Karpas-422 (cell line): ENCODE measurements at places on chromosomes 12 and 14.
A peak's percentile ranks its signal among the peaks of the same experiment; 100 is the strongest.

DNA sequence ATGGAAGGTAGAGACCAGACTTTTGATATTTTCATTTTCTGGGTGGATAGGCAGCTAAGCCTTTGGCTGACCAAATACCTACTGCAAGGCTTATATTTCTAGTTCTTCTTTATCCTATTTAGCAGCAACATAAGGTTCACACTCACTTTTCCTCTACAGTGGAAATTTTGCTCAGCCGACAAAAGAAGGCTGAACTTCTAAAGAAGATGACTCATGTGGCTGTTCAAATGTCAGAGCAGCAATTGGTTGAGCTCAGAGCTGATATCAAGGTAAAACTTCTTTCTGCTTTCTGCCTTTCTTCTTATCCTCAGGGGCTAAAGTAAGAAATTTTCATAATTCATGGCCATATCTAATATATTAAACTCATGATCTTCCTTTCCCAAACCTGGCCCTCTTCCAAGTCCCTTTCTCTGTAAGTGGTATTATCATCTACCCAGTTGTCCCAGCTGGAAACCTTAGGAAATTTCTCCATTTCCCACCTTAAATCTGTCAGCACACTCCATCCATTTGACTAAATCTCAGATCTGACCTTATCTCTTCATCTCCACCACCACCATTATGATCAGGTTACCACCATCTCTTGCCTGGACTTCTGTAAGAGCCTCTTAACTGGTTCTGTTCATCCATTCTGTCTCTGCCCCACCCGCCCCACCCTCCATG lies 19.8 kb upstream of the KCNH3 start:
- DNase-seq = no peak

DNA sequence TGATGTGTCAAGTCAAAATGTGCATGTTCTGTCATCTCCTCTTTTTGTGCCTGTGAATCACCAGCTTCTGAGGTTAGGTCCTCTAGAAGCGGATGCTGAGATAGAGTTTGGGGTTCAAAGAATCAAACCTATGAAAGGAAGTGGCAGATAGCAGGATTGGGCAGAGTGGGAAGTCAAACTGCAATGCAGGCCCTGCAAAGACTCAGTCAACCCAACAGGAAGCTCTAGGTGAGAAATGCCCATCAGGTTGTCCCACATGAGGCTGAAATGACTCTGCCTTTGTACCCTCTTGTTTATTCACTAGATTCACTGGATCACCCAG lies 4.5 kb upstream of the MIA2 start:
- DNase-seq = no peak

DNA sequence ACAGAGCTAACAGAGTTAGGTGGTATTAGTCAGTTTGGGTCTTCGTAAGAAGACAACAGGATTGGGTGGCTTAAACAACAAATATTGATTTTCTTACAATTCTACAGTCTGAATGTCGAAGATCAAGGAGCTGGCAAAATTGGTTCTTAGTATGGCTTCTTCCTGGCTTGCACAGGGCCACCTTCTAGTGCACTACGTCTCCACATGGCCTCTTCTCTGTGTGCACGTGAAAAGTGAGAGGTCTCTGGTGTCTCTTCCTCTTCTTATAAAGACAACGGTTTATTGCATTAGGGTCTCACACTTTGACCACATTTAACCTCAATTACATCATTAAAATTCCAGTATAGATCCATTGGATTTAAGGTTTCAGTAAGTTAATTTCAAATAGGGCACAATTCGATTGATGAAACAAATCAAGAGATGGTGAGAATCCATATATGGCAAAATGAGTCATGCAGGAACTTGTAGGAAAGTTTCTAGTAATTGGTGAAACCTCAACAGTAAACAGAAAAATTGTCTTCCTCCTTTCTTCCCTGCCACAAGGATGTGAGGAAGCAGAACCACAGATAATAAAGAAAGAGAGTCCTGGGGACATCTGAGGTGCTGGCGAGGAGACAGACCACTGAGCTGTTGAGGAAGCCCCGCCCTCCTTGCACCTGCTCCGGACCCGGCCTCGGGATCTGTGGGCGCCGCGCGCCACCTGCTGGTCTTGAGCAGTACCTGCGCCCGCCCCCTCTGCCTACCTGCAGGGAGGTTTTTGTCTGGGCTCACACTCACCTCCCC lies 846.7 kb downstream of the TMEM121 start:
- DNase-seq = peak; percentile 83

GRCh38 chr14:102883089-102883541 lies 39.3 kb upstream of the AMN start:
- DNase-seq = no peak

DNA sequence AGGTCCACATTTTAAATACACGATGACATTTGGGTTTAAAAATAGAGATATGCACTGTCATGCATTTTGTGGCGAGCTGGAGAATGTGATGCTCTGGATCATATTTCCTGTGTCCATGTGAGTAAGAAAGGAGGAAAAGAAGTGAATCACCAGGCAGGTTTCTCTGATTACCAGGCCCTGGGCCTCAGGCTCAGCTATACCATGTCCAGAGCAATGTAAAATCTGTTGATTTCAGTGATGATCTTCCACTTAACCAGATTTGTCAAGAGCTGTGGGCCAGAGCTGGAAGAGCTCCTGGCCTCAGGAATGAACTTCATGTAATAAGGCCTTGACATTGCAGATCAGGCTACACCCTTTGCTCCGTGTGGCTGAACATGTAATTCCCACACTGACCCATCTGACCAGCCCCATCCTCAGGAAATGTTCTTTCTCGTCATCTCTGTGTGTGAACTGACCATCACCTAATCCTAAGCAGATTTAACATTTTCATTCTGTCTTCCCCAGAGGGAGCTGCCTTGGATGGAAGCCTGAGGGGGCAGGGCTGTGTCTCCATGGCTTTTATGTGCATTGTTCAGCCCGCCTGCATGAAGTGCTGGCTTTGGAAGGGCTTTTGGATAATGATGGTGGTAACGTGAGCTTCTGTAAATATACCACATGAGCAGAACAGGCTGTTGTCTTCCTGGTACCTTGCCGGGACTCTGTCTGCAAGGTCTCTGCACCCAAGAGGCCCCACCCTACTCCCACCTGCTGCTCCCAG lies 54.5 kb downstream of the CRACR2A start:
- no peak for DNase-seq

GRCh38 chr12:17148706-17149105 lies 542.7 kb upstream of the LMO3 start:
- no peak for DNase-seq

GRCh38 chr12:91058786-91059185 lies 962 bp upstream of the KERA start:
- no peak for DNase-seq

DNA sequence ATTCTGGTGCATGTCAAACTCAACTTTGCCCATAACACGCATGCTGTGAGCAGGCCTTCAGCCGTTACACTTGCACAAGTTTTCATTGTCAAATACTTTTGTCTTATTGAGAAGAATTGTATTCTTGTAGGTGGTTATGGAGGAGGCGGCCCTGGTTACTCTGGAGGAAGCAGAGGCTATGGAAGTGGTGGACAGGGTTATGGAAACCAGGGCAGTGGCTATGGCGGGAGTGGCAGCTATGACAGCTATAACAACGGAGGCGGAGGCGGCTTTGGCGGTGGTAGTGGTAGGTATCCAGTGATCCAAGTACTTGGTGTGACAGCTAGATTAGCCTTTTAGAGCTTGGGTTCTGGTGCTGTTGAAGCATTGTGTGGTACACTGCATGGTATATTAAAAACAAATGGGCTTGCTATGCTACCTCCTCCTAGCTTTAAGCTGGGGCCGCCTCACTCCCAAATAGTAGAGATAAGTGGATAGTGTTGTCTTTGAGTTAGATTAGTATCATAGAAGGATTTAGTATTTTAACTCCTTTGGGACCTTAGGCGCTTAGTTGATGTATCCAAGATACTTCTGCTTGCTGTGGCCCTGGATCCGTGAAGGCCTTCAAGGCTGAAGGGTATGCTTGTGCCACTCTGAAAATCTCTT lies 2.5 kb downstream of the HNRNPA1 start:
- no peak for DNase-seq

- no peak for DNase-seq
Measured at GRCh38 chr12:91274916-91275315, 92.3 kb upstream of the DCN start.

GRCh38 chr12:98678236-98678945 lies 33.3 kb downstream of the APAF1 start:
- DNase-seq = no peak

- no peak for DNase-seq
Measured at GRCh38 chr12:49366096-49366651, 1.1 kb upstream of the SPATS2 start.

GRCh38 chr12:2973566-2973965 lies 14.4 kb downstream of the TEAD4 start:
- DNase-seq = no peak

- no peak for DNase-seq
Measured at GRCh38 chr12:5210179-5210922, 166.7 kb downstream of the KCNA5 start.

DNA sequence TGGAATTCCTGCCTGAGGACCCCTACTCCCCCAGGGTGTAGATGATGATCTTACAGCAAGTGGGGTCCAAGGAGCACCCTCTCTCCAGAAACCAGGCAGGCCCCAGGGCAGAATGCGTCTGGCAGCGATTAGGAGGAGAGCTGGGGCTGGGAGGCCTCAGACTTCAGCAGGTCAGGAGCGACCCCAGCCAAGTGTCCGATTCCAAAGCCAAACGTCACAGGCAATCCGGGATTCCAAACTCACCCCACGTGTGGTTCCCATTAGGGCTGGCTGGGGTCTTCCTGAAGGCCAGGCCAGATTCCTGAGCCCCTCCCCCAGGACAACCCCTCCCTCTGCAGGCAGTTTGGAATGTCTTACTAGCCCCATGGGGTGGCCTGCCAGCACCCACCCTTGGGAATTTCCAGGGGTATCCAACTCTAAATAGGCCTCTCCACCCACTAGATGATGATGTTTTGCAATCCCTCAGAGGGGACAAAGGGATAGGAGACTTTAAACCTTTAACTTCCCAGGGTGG lies 17.3 kb upstream of the FIGNL2 start:
- DNase-seq = no peak

DNA sequence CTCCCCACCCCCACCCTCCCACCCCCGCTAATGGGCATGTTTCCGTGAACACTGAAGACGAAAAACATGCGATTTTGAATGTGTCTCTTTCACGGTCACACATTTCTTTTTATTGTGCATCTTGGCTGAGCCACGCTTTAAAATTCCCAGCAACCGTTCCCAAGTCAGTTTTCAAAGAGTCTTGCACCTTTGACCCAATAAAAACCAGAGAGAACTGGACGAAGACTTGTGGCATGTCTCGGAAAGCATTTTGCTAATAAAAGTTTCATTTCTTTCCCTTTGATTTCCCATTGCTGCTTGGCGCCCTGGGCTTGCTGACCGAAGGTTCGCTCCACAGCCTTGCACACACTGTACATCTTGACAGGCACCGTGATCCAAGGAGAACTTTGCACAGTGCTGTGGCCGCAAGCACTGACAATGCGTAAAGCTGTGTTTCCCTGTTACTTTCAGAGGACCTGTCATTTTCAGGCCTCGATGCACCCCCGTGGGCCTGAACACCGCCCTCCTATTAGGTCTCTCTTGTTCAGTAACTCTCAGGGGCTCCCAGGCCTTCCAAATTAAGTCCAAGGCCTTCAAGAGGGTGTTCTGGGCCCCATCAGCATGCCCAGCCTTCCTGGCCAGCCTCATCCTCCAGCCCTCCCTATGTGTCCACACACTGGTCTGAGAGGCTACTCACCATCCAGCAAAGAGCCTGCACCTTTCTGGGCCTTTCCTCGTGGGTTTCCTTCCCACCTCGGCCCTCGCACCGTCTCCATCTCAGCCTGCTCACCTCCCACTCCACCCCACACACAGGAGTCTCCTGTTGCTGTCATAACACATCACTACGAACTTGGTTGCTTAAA lies 63.4 kb upstream of the DIO3 start:
- no peak for DNase-seq

DNA sequence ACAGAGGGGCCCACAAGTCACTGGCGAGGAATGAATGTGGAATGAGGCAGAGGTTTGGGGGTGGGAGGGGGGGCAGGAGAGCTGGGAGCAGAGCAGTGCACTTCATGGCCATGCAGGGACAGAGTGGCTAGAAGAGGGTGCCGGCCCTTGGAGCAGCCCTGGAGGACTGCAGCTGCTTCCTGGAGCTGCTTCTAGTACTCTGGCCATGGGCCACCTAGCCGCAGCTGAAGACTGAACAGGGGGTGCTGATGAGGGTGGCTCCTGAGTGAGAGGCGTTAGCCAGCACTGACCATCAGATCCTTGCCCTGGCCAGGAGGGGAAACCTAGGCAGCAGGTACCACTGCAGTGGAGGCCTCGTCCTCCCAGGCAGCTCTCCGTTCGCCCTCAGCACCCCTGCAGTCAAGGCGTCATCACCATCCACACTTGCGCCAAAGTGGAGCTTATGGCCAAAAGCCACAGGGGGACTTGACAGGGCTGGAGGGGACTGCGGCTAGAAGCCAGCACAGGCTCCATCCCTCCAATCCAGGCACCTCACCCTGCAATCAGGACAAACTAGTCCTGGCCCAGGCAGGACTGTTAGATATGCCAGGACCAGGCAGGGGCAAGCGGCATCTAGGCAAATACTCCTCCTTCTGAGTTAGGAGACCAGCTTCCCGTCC lies 16.4 kb downstream of the OTUB2 start:
- no peak for DNase-seq

GRCh38 chr12:111529424-111530368 lies 69.4 kb downstream of the ATXN2 start:
- DNase-seq = peak; percentile 89

DNA sequence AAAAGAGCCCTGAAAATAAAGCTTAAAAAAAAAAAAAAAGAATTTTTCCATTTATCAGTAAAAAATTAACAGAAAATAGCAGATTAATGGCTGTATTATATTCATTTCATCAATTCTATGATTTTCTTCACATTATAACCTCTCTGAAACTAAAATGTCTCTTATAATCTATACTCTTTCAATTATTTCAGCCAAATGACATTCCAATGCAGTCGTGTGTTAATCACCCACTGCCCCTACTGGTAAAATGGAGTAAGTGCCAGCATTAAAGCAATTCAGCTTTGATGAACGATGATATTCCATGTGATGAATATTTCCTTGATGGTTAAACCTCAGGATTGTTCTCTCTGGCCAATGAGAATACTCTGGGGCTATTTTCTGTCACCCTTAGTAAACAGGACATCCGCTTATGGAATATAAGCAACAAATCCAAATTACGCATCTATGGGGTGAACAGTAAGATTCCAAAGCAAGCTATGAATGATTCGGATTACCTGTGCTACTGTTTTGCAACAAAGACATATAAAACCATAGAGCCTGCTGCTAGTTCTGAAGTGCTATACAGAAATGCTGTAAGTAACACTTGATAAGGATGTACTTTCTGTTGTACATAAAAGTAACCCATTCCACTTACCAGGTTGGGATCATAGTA lies 20.3 kb upstream of the SYCP3 start:
- peak; percentile 70 for DNase-seq

GRCh38 chr14:69696204-69696527 lies 70.8 kb upstream of the SRSF5 start:
- no peak for DNase-seq

GRCh38 chr12:38508246-38508645 lies 191.7 kb downstream of the ALG10B start:
- DNase-seq = no peak

DNA sequence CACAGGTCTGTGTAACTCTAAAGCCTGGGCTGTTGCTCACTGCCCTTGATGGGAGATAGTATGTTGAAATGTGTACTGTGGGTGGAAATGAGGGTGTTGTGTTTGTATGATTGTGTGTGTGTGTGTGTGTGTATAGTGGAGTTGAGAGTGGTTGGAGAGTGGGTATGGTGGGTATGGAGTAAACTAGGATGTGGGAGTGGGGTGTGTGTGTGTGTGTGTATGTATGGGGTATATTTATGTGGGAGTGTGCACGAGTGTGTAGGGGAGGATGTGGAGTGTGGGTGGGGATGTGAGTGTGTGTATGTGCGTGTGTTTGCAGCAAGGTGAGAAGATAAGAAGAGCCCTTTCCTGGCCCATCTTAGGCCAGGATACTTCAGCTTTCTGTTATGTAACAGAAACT lies 22.3 kb downstream of the RPH3A start:
- no peak for DNase-seq
